ENCODE measurements at places on chromosomes 7 and 10.

DNA sequence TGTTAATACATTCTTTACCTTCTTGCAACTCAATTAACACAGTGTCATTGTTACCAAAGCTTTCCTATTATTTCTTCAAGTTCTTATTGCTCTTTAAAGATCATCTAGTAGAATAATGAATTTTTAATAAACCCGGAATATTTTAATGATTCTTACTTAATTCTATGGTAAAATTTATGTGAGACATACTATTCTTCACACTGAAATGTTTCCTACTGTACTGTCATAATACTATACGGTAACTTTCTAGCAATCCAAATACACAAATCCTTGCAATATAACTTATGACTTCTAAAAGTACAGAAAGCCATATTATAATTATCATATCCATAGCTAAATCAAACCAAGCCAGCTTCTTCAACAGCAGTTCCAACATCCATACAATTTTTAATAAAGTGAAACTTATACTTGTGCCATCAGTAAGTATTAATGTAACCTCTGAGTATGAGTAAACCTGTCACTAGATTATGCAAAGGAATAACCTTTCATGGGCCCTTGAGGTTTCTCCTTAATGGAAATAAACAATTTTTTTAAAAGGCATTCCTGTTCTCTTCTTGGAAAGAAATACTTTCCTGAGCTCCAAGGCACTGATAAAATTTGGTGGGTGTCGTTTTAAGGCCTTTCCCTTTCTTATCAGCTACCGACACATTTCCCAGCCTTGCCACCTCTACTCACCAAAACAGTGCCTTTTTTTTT lies 87.4 kb downstream of the IMMP2L start:
- peak; percentile 3 for DNase-seq

DNA sequence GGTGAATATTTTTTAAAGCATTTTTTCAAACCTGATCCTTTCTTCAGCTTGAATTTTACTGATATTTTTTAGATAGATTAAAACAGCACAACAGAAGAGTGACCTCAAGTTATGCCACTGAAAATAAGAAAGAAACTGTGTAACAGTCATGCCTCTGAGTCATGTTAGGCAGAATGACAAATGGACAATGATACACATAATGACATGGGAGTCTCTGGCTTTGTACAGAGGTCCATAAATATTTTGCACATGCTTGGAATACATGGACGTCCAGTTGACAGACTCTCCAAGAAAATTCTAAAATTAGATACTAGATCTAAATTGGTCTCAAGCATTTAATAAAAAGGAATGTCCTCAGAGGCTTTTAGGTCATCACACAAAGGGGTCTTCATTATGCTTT lies 21.9 kb upstream of the SEMA3A start:
- DNase-seq, result no peak

DNA sequence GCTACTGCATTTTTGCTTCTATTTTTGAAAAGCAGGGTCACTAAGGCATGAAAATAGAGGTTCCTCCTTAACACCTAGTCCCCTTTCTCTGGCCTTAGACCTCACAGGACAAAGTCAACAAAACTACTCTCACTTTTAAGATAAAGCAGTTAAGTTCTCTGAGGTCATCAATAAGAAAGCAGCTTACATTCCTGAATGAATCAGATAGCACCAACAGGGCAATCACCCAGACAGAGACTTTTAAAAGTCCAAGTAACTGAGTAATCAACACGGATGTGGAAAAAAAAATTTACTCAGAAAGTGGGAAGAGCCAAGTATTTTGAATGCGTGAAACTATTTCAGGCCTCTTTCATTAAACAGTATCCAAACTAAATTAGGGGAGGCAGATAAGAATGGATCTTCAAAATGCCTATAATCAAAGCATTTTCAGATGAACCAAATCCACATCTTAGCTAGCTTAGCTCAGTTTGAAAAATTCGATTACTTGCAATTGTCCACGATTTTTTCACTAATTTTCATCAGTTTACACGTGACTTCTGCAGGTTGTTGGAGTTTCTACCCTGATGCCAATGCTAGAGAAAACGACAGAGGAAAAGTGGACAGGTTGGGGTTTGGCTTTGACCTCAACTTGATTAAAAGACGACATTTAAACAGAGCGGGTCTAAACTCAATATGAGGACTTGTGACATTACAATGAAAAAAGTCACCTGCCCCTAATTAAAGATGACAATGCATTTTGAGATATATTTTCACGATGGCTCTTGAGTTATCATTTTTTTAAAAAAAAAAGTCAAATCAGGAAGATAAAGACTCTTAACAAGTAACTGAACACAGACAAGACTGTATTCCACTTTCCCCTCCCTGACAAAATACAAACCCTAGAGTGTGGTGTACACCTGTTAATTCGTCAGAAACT lies 1.6 kb downstream of the BEND7 start:
- DNase-seq, result peak; percentile 12

DNA sequence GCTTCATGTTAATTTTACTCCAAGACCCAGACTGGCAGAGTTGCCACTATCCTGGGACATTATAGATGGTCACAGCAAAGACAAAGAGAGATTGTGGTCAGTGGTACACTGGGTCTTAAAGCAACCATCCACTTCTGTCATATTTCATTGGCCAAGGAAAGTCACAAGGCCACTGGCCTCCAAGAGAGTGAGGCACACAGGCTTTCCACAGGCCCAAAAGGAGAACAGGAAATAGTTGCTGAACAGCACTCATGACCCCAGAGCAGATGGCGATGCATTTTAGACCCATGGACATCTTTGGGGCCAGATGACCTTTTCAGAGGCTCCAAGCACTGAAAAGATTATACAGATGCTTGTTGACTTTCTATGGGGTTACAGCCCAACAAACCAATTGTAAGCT lies 97.4 kb downstream of the ARID5B start:
- DNase-seq, result no peak

DNA sequence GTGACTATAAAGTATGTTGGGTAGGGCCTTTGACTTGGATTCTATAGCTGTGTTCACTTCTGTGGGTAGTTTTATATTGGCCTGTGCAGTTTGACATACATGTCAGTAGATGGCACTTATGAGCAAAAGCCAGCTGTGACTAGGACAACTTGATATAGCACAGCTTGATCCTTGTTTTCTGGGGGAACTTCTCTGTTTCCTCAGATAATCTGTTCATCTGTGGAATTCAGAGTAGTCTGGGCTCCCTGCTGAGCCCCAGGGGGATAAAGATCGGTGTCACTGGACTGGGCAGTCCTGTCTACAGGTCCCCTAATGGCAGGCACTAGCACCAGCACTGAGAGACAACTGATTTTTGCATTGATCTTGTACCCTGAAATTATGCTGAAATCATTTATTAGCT lies 25.4 kb downstream of the CYP2C9 start:
- peak; percentile 55 for DNase-seq

- no peak for DNase-seq
These were observed 22.6 kb upstream of the KBTBD2 start for GRCh38 chr7:32914184-32914583.

GRCh38 chr10:110698340-110698739 lies 54.2 kb downstream of the RBM20 start:
- DNase-seq, result no peak

DNA sequence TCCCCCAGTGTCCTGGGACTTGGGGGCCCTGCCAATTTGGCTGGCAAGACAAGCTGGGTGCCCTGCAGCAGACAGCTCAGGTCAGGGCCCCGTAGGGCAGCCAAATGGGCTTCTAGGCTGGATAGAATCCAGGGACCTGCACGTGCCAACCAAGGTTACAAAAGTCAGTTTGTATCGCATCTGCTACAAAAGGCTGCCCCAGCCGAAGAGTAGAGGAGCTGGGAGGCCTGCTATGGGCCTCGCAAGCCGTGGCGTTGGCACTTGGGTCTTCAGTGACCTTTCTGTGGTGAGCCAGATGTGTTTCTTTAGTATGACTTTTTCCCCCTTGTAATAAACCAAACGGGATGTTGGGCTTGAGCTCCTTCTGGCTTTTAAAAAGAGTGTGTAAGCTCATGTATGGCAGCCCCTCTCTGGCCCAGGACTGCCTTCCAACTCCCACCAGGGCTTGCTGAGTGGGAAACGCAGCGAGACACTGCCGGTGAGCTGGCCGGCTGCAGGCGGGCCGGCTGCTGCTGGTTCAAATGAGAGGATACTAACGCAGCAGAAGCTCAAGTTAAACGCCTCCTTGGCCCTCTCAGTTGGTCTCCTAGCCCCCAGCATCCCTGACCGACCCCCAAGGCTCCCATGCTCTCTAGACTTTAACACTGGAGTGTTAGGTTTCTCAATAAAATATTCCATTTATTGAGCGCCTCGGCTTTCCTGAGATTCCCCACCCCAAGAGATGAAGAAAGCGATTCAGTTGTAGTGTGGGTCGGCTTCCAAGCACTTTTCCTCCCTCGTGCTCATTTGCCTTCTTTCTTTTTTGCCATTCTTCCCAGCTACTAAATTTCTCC lies 3.1 kb upstream of the HOXA10 start:
- no peak for DNase-seq

DNA sequence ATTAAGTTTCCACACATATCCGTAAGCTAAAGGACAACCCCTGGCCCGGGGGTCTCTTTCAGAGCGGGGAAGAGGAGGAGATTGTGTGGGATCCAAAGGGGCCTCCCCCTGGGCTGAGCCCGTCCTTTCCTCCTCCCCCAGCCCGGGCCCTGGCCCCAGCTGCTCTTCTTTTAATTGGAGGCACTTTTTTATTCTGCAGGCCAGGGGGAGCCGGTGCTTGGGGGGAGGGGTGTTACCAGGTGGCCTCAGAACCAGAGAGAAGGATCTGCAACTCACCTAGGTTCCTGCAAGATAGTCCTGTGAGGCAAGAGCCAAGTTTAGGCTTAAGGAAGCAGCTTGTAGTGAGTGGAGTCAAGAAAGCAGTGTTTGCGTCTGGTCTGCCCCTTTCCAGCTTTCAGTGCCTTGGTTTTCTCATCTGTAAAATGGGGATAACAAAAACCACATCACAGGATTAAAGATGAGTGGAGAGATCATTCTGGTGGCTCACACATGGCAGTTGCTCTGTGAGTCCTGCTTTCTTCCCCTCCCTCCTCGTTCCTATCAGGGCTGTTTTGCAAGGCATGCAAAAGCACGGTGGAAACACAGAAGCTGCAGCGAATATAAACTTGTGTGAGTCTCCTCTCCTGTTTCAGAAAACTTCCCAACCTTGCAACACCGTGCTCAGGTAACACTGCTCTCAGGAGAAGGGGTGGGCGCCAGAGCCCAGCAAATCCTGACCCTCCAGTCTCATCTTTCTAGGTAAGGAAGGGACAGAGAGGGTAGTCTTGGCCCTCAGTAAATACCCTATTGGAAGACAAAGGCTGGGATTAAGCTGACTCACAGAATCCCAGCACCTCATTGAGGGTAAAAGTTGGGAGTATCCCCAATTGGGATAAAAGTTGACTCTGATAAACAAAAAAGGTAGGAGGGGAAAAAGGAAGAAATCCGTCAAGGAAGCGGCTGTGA lies 4.1 kb upstream of the TLX1 start:
- DNase-seq, result no peak

- DNase-seq, result no peak
These were observed 262.5 kb upstream of the GNAI1 start for GRCh38 chr7:79872176-79872575.

DNA sequence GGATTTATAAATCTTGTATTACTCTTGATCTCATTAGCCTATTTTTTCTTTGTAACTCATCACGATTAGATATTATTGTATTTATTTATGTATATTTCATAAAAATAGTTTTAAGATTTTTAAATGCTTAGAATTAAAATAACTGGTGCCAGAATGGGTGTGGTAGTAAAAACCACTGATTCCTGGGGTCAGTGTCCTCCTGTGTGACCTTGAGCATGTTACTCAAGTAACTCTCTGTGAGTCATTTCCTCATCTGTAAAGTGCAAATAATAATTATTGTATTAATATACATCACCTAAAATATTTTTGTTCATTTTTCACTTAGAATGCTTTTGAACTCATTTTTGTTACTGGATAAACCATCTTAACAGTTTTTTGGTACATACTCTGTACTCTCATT lies 91.3 kb upstream of the TMEM229A start:
- DNase-seq, result no peak

GRCh38 chr7:13990319-13990983 lies 985 bp upstream of the ETV1 start:
- peak; percentile 80 for DNase-seq

DNA sequence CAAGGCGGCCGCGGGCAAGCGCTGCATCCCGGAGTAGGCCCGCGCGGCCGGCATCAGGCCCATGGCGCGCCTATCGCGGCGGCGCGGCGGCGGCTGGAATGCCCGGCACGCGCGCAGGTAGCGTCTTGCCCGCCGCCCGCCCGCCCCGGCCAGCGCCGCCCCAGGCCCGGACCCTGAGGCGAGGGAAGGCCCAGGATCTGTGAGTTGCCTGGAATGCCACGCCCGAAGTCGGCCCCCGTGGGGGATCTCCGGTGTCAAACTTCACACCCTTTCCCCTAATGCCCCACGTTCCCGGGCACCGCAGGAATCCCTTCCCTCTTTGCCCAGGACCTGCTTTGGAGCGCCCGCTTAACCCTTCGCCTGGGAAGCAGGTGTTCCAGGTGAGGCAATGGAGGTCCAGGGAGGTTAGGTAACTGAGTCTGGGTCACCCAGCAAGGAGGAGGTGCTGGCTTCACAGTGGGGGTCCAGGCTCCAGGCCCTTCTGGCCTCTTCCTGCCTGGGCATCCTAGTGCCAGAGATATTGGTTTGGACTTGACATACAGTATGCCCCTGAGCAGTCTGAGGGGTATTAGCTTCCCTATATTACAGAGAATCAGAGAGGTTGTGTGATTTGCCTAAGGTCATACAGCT lies 138.1 kb downstream of the ARHGAP22 start:
- DNase-seq, result no peak

GRCh38 chr10:130498042-130498441 lies 361.9 kb downstream of the GLRX3 start:
- DNase-seq, result no peak

DNA sequence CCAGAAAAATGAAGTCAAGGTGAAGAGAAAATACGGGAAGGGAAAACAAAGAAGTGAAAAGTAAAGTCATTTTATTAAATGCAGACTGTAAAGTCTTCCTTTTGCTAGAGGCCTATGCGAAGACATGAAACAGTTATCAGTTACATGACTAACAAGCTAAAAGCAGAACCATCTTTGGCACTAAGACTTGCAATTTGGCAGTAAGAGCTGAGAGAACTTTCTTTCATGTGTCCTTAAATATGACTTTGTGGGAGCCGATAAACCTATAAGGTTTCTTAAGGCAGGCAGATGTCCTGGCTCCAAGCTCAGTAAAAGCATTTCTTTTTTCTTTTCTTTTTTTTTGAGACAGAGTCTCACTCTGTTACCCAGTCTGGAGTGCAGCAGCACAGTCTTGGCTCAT lies 10.4 kb downstream of the ANLN start:
- no peak for DNase-seq

- DNase-seq, result peak; percentile 57
These were observed 488 bp downstream of the ARMC10 start for GRCh38 chr7:103075337-103075918.

DNA sequence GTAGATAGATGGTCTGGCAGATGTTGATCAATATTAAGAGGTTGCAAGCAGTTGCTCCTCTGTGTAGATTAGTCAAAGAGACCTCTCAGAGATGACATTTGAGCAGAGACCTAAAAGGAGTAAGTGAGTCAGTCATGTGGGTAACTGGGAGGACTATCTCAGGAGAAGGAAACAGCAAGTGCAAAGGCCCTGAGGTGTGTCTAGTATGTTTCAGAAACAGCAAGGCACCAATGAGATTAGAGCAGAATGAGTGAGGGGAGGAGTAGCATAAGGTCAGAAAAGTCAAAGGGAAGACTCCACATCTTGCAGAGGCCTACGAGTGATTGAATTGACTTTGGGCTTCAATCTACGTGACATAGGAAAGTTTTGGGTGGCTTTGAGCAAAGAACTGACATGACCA lies 89.8 kb upstream of the COL1A2 start:
- DNase-seq, result no peak

GRCh38 chr10:130804778-130805634 lies 506.5 kb downstream of the TCERG1L start:
- DNase-seq, result no peak

- DNase-seq, result no peak
These were observed 2.5 kb downstream of the VOPP1 start for GRCh38 chr7:55569797-55570196.
